ENCODE measurements at places on chromosomes 2 and 18.

DNA sequence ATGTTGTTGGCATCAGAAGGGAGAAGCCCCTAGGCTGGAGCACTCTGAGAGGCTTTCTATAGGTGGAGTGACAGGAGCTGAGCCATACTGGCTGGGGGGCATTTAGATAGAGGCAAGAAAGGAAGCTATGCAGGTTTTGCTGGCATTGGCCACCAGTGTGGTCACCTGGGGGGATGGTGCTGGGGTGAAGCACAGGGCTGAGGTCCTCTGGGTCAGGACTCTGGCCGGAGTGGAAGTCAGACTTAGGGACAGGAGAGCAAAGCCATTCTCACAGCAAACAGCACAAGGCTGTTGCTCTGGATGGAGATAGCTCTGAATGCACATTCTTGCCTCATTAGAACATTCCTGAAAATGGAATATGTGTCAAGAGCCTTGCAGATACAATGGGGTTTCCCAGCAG lies 47.4 kb downstream of the NTSR2 start:
- H3K27ac ChIP-seq: no peak overlapping the region
- DNase-seq: no peak
- H3K4me1 ChIP-seq: no peaks in the 10 kb centered on the region

DNA sequence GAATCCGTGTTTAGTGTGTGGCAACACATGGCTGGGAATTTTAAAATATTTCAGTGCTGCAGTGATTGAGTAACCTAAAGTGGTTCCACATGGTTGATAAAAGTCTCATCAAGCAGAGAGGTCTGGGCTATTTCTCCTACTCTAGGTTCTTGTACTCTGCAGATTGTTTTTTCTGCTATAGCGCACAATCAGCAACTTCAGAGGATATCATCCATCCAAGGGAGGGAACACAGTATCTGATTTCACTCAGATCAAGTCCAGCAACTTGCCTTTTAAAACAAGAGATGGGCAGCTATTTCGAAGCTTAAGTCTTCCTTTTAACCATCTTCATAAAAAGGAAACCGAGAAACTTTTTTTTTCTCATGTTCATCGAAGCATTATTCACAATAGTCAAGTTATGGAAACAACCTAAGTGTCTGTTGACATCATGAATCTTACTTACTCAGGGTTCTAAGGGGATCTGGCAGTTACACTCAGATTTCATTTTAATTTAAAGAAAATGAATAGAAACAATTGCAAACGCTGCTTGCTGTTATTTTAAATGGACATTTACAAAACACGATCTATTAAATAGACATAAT lies 172.7 kb upstream of the TRIB2 start:
- H3K36me3 ChIP-seq: no peaks in the 10 kb centered on the region
- H3K27ac ChIP-seq: no peak overlapping the region
- no peak overlapping the region for H3K4me3 ChIP-seq
- DNase-seq: no peak
- no peaks in the 10 kb centered on the region for H3K27me3 ChIP-seq

- peaks cover 3% of the 10 kb centered on the region for H3K27me3 ChIP-seq
- peaks cover 11% of the 10 kb centered on the region for H3K36me3 ChIP-seq
- DNase-seq: no peak
- H3K4me1 ChIP-seq: no peaks in the 10 kb centered on the region
- no peak overlapping the region for H3K4me3 ChIP-seq
- no peak overlapping the region for H3K27ac ChIP-seq
These were observed 10.8 kb upstream of the PRLH start for GRCh38 chr2:237555560-237555959.

DNA sequence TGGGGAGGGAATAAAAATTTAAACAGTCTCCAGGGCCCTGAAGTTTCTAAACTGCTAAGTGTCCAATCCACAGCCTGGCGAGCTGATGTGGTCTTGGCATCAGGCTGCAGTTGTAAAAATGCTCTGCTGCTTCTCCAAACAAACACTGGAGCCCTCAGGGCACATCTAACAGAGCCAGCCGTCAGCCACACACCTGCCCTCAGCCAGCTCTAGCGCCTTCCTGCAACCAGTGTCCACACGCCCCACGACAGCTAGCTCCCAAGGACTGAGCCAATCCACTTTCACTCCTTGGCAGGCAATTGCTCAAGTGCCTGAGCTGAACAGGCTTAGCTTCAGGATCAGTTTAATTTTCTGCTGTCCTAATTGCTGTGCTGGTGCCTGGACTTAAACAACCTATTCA lies 446.4 kb upstream of the RAB12 start:
- no peak overlapping the region for H3K27ac ChIP-seq
- DNase-seq: no peak
- peaks cover 8% of the 10 kb centered on the region for H3K36me3 ChIP-seq

GRCh38 chr2:19748073-19748375 lies 153.8 kb downstream of the TTC32 start:
- DNase-seq: no peak
- no peak overlapping the region for H3K27ac ChIP-seq
- peaks cover 4% of the 10 kb centered on the region for H3K4me1 ChIP-seq

DNA sequence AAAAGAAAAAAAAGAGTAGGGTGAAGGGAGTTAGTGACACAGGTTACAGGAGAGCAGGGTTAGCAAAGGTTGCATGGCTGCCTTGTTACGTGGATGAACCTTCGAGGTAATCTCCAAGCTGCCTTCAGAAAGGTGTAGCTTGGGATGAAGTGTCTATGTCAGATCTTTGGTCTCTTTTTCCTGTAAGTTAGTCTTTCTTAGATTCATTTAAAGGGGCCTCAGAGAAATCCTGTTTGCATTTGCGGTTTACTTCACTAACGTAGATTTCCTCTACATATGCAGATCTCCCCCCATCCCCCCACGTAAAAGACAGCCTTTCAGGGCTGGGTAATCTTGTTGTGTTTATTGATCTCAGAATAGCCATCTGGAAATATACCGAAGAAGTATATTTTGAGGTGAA lies 83.7 kb downstream of the MTA3 start:
- H3K27ac ChIP-seq: no peak overlapping the region
- DNase-seq: no peak
- no peaks in the 10 kb centered on the region for H3K27me3 ChIP-seq
- H3K36me3 ChIP-seq: peaks cover 12% of the 10 kb centered on the region

DNA sequence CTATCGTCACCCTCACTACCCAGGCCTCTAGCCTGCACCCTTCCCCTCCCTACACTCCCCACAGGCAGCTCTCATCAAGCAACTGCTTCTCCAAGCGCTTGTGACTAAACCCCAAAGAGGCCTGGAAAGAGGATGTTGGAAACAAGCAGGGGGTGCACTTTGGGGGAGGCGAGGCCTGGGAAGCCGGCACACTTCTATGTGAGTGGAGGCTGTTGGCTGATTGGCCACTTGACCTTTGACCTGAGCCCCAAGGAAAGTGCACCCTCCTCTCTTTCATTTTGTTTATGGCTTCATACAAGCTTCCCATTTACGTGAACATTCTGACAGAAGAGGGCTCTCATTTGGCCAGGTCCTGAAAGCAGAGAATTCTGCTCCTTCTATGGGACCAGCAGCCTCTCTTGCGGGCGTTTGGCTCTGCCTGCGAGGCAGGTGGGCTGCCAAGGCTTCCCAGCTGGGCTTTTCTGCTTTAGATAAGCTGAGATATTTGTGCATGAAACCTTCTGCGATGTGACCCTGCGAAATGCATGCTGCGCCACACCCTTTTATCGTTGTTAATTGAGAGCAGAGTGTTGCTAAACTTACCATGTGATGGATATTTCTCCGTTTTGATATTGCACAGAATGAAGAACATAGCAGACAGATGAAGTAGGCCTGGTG lies 134.8 kb upstream of the NCK2 start:
- no peak for DNase-seq
- no peaks in the 10 kb centered on the region for H3K27me3 ChIP-seq
- H3K4me3 ChIP-seq: no peak overlapping the region

DNA sequence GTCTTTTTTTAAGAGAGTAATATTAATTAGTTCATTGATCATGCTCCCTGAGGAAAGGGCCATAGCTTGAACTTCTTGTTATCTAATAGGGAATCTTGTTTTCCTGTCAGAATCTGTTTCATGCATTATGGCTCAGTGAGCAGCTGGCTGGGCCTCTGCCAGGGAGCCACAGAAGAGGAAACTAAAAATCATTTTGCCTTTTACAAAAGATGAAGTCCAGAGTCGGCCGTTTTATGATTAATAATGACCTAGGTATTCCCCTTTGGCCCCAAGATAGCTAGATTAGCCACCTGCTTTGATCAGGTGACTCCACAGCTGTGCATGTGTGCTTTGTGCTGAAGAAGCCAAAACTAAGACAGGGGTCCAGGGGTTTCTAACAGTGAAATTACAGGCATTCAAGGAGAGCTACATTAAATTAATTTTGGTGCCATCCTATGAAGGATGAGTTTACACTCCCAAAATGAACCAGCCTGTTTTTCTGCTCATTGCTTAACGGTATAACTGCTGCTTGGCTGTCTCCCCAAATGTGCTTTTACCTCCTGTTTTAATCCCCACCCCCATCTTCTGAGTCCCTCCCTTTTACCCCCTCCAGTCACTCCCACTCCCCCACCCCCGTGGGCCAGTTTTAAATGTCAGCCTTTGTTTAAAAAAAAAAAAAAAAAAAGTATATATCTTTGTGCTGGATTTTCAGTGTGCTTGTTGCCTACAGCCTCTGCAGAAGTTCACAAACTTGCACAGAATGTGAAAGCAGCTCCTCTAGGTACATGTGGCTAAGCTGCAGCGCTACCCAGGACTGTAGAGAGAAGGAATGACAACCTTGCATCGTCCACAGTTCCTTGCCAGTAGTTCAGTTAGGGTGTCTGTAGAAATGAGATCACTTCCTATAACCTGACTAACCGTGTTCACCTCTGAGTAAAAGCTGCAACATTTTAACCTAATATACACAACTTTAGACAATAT lies 93.1 kb downstream of the CABLES1 start:
- peaks cover 38% of the 10 kb centered on the region for H3K4me1 ChIP-seq
- DNase-seq: no peak
- peaks cover 9% of the 10 kb centered on the region for H3K36me3 ChIP-seq
- H3K4me3 ChIP-seq: no peak overlapping the region
- H3K27me3 ChIP-seq: no peaks in the 10 kb centered on the region

- H3K27ac ChIP-seq: no peak overlapping the region
- H3K4me3 ChIP-seq: no peak overlapping the region
- no peaks in the 10 kb centered on the region for H3K4me1 ChIP-seq
- H3K27me3 ChIP-seq: no peaks in the 10 kb centered on the region
- DNase-seq: no peak
These were observed 53.5 kb downstream of the PPIG start for GRCh38 chr2:169637620-169638019.

GRCh38 chr2:23241121-23241520 lies 143.9 kb upstream of the KLHL29 start:
- H3K4me3 ChIP-seq: no peak overlapping the region
- DNase-seq: no peak
- no peaks in the 10 kb centered on the region for H3K36me3 ChIP-seq
